ENCODE measurements at places on chromosomes 7 and 10.

- peak; percentile 79 for DNase-seq
Observed at GRCh38 chr7:100803398-100804161, 23.7 kb downstream of the EPHB4 start.

GRCh38 chr10:120606051-120606764 is 149.2 kb downstream of the PLPP4 start:
- DNase-seq, result no peak

- DNase-seq, result no peak
Observed at GRCh38 chr10:44171765-44172164, 213.1 kb downstream of the CXCL12 start.

- DNase-seq, result peak; percentile 23
Observed at GRCh38 chr7:36473454-36474282, 84.0 kb downstream of the ANLN start.

- DNase-seq, result peak; percentile 52
Observed at GRCh38 chr7:46933596-46933995, 648.3 kb downstream of the TNS3 start.

DNA sequence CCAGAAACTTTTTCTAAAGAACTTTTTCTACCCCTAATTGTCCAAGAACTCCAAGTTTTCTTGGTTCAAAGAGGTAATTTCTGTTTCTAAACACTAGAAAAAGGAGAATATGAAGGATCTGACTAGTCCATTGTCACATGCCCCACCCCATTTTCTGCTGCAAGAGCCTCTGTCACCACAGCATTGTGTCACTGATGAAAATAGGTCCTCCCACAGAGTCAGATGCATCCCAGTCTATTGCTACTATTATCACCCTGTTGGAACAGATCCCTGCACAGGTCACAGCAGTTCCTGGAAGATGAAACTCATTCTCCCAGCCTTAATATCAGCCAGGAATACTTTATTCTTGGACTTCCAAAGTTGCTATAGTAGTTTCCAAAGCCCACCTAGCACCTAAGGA is 7.5 kb upstream of the CFTR start:
- DNase-seq, result no peak

DNA sequence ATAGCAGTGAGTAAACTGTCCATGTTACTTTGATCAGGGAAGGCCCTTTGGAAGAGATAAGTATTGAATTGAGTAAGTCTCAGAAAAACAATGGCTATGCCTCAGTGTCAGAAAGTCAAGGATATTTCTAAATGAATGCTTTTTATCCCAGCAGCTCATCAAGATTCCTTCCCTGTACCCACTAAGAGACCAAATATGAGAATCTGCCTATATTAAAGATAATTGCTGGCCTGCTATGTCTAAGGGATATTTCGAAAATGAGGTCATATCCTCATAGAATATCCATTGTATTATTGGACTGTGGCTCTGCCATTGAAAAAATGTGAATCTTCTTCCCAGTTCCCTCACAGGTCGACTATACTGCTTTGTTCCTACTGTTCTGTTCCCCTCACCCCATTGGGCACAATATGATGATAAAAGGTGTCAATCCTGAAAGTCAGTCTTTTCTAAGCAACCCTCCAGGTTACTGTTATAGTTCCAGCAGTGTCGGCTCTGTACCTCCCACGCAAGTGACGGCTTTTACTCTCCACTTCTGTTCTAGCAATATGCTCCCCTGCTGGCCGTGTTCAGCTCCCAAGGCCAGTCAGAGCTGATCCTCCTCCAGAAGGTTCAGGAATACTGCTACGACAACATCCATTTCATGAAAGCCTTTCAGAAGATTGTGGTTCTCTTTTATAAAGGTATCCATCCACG is 51.7 kb downstream of the BZW2 start:
- peak; percentile 77 for DNase-seq

DNA sequence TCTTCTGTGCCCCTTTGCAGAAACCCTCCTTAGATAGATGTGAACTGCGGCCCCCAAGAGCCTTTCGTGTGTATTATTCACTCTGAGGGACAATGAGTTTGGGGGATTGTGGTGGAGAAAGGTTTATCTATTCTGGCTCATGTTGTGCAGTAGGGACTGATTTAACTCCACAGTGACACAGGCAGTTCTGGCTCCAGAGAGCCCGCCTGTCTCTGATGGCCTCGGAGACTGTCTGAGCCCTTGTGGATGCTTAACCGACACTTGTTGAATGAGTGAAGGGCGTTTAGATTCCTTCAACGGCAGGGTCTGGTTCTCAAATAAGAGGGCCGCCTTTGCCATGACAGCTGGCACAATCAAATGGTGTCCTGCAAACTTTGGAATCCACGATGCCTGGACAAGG is 5.8 kb downstream of the NPTX2 start:
- no peak for DNase-seq

DNA sequence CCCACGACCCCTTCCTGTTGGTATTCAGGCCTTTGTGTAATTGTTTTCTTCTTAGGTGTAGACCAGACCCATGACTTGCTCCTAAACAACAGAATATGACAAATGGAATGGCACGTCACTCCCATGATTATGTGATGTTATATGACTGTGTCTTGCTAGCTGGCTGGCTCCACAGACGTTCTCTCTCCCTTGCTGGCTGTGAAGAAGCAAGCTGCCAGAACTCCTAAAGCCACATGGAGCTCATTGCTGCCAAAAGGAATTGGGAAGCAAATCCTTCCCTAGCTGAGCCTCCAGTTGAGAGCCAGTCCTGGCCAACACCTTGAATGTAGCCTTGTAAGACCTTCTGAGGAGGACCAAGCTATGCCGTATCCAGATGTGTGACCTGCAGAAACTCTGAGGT is 74.2 kb downstream of the RAB18 start:
- no peak for DNase-seq

- DNase-seq, result peak; percentile 73
Observed at GRCh38 chr7:2069472-2069860, 163.3 kb downstream of the MAD1L1 start.

- DNase-seq, result no peak
Observed at GRCh38 chr7:17044861-17045260, 163.1 kb upstream of the AGR3 start.

- DNase-seq, result peak; percentile 80
Observed at GRCh38 chr7:91264924-91265681, 870 bp downstream of the FZD1 start.

DNA sequence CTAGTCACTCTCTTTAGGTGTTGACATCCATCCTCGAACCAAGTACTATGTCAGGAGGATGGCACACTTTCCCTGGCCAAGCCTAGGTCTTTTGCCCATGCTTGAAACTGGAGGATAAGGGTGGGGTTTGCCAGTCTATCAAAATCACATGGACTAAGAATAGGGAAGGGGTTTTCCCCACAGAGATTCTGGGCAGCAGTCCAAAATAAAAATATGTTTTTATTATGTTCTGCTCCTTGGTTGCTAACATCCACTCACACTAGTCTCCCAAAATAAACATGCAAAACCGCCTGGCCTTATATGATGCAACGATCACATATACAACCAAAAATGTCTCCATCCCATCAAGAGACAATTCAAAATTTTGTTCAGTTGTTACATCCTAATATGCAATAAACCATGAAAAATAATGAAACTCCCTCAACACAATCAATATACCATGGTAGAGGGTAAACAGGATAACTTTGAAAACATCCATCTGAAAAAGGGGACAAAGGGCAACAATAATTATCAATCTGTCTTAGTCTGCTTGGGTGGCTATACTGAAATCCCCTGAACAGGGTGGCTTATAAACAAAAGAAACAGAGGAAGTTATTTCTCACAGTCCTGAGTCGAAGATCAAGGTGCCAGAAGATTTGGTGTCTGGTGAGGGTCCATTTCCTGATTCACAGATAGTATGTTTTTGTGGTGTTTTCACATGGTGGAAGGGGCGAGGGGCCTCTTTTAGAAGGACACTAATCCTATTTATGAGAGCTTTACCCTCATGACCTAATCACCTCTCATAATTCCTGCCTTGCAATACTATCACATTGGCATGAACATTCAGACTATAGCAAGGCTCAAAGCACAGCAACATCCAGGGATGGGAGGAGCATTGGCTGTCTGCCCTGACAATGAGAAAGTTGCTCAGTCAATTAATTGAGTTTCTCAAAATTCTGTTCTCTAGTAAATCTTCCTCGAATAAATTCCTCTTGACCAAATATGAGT is 159.3 kb downstream of the ETV1 start:
- DNase-seq, result peak; percentile 80

DNA sequence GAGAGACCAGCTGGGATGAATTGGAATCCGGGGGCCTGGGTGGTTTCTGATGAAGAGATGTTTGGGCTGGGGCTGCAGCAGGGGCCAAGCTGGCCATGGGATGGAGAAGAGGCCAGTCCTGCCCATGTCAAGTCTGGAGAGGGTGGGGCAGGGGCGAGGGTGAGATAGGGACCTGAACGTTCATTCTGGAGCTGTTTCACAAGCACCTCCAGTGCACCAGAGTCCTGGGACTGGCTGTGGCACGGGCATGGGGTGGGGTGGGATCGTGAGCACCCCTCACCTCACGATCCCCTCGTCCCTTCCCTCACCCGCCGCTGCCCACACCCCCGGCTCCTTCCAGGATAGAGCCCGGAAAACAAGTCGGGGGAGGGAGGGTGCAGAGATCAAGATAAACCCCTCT is 25.8 kb upstream of the PSMG3 start:
- DNase-seq, result no peak
